GM12865 (cell line): ENCODE measurements at places on chromosomes 5 and 9.

GRCh38 chr9:70987986-70988385 lies 133.4 kb downstream of the TRPM3 start:
- no peak for DNase-seq

DNA sequence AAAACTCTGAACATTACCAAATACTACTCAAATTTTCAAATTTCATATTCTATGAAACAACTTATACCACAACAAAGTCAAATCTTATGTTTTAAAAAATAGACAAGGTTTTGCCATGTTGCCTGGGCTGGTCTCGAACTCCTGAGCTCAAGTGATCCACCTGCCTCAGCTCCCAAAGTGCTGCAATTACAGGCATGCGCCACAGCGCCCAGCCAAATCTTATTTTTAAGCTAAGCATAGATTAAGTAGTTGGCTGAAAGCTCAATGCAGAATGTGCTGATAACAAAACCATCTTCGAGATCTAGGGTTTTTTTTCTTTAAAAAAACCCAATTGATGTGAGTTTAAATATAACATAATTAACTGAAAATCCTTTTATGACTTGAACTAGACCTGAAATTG lies 6.4 kb downstream of the LMBRD2 start:
- no peak for DNase-seq

GRCh38 chr9:90308691-90309090 lies 333.9 kb downstream of the DIRAS2 start:
- DNase-seq, result no peak

DNA sequence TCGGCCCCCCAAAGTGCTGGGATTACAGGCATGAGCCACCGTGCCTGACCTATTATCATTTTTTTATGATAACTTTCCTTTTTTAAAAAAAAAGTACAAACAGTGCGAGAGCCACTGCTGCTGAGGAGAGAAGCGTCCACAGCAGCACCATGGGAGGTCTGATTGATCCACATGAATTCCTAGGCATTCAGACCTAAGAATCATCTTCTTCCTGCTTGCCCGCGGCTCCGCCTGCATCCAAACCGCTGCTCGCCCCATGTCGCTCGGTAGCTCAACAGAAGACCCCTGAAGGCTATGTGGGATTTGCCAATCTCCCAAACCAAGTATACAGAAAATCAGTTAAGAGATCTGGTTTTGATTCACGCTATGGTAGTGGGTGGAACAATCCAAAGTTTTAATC lies 102.0 kb downstream of the GABBR2 start:
- no peak for DNase-seq

DNA sequence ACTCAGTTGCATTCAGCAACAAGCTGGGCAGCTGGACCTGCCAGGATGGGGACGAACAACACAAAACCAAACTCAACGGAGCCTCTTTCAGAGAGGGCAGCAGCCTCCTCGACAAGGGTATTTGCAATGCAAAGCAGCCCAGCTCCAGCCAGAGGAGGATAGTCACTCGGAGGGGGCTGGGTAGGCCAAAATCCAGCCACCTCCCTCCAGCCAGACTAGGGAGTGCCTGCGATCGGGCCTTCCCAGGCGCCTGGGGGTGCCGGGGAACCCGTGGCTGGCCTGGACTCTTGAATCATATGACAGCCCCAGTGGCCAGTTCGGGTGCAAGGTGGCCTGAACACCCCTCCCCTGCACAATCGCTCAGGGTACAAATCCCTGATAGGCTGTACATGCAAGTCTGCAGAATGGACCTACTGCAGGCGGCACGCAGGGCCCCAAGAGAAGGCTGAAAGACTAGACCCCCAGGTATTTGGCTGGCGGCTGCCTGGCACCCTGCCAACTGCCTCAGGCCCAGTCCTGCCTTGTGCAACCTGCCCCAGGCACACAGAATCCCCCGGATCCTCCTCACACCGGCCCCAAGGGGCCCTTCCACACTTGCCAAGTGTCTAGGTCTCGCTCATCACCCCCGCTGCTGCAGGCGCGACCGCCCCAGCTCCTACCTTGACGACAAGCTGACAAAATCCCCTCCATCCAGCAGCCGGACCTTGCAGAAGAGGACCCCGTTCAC lies 1.3 kb downstream of the EEIG1 start:
- peak; percentile 81 for DNase-seq

DNA sequence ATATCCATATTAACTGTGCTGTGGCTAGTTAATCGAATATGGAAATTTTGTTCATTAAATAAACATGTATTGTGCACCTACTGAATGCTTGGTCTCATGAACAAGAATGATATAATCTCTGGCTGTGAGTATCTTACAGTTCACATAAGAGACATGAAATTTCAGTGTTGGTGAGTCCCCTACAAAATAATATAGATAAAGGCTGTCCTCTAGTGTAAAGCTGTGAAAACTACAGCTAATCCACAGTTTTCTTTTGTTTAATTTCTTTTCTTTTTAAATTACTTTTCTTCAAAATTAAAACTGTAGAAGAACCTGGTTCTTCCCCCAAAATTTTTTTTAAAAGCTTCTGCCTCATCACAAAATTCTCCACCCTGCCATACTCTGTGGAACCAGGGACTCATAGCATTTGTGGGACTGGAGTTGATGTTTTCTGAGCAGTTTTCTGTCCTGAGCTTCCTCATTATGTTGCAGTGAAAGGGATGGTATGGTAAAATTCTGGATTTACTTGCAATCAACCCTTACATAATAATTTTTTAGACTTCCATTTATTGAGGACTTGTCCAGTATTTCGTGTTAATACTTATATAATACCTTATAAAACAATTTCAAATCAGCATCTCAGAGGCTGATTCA lies 135.0 kb downstream of the STK32A start:
- DNase-seq, result no peak

DNA sequence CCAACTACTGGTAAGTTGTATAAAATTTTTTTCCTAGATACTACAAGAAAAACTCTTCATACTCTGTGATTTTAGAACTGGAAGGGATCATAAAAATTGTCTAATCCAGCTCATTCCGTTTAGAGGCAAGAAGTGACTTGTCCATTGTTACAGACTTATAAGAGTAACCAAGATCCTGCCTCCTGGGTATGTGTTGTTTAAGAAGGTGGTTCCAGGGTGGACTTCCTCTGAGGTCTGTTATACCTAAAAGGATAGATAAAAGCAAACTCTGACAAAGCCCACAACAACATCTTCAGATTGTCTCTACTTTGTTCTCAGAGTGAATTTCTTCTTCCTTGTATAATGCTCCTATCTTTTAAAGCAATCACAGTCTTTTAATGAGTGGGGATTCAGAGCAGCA lies 24.2 kb downstream of the TGFBR1 start:
- peak; percentile 8 for DNase-seq

DNA sequence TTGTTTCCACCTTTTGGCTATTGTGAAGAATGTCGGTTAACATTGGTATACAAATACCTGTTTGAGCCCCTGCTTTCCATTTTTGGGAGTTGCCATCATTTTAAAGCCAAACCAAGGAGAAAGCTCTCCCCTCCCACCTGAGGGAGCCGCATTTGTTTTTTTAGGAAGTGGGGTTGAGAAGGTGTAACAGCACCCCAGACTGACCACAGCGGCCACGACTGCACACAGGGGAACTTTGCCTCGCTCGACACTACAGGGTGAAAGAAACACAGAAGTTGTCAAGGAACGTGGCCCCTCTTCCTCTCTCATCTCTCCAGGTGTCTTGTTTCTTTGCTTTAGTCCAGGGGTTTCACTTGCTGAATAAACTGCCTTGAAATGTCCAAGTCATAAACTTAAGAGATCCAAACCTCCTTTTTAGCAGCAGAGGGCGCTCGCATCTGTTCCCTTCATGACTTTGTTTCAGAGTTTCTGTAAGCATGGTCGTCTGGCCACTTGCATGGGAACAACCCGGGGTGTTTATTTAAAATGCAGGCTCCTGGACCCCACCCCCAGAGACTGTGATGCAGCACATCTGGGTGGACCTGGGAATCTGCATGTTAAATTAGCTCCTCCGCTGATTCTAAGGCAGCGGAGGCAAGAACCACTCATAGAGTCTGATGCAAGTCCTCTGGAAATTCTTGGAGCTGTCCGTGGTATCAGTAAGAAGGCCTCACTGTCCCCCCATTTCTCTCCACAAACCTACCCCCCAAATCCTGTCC lies 2.1 kb upstream of the TTLL11 start:
- peak; percentile 67 for DNase-seq

DNA sequence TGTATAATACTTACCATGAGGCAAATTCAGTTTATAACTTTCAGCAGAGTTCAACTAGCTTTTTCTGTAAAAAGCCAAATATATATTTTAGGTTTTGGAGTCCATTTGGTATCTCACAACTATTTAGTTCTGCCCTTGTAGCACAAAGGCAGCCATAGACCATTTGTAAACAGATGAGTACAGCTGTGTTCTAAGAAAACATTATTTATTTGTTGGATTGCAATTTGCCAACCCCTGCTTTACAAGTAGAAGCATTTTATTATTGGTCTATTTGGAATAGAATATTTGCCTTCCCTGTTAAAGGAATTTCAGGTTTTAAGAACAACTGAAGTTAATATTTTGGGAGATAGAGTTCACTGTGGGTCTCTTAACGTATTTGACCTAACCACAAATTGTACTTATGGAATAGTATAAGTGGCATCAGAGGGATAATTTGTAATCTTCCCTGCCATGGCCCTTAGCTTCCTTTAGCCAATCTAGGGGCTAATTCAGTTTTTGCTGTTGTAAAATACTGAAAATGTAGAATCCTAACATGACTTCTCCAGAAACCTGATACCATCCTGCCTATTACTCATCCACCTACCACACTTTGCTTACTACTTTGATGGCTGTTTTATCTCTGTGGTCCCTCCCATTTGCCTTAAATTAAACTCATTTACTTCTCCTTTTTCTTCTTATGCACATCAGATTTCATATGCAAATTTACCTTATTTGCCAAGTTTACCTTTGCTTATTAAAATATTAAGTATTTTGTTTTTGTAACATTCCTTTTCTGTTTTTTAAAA lies 109.2 kb downstream of the DMXL1 start:
- DNase-seq, result no peak

DNA sequence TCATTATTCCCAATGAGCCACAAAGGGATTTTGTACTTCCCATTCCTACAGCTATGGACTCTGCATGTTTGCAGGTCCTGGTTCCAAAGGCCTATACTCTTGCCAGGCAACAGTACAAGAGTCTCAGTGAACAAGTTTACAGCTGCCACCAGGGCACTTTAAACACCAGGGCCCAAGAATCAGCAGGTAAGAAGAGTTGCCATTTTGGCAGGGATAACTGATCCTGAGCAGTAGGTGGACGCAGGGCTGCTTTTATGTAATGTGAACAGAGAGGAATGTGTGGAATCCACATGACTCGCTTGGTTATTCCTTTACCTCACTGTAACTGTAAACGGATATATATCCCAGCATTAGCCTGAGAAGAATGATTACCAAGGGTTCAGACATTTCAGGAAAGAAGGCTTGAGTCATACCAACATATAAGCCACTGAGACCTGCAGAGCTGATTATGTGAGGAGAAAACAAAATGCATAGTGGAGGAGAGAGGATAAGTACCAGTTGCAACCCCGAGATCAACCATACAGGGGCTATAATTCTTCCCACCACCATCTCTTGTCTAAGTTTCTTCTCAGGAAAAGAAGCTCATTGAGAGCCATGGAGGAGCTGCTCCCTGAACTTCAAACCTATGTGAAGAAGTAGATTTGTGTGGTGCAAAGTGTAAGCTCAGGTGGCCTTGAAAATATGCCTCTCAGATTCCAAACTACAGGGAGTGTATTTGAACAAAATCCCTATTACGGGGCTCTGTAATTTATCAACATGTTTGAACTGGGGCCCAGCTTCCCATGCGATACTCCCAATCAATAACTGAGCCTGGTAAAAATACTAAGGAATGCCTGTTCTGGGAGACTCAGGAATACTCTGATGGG lies 24.6 kb downstream of the RAPGEF6 start:
- no peak for DNase-seq

- DNase-seq, result peak; percentile 91
Observed at GRCh38 chr9:131393622-131394463, at the start of gene PRRC2B. Gene PRRC2B, plus strand, starts transcription at chr9:131394086. Its CDS starts 36,059 bp downstream, at chr9:131430145.

GRCh38 chr5:136006164-136006563 lies 22.6 kb upstream of the TGFBI start:
- no peak for DNase-seq

GRCh38 chr5:41425736-41426135 lies 84.7 kb downstream of the PLCXD3 start:
- DNase-seq, result no peak

- DNase-seq, result peak; percentile 68
Observed at GRCh38 chr9:16221822-16222547, 648.5 kb downstream of the BNC2 start.
